Right renal pelvis (tissue), 4 donors: ENCODE measurements at places on chromosomes 11 and 22.

- DNase-seq, result no peak
Measured at GRCh38 chr11:112216561-112217105, 9.6 kb upstream of the PTS start.

GRCh38 chr11:134071306-134071705 lies 2.4 kb downstream of the JAM3 start:
- no peak for DNase-seq

DNA sequence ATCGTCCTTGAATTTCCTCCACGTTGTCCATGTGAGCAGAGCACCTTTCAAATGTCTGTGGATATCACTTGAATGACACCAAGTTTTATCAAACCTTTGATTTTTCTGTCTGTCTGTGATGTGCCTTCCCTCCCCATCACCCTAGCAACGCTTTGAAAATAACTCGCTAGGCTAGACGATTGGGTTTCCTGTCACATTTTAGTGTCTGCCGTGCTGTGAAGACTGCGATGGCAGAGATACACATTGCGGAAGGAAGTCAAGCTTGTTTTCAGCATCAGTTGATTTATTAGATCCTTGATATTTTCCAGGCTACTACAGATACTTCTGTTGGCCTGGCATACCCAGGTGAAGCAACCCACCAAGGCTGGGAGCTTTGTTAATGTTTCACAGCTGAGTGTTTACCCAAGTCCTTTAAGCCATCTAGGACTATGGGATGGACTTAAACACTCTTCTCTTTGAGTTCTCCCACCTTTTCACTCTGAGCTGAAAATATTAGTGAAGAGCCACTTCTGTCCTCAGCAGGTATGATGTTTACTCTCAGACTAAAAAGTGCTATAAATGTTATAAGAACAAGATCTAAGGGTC lies 93.6 kb upstream of the CD44 start:
- no peak for DNase-seq

- no peak for DNase-seq
Measured at GRCh38 chr22:41280065-41280464, 5.9 kb downstream of the RANGAP1 start.

DNA sequence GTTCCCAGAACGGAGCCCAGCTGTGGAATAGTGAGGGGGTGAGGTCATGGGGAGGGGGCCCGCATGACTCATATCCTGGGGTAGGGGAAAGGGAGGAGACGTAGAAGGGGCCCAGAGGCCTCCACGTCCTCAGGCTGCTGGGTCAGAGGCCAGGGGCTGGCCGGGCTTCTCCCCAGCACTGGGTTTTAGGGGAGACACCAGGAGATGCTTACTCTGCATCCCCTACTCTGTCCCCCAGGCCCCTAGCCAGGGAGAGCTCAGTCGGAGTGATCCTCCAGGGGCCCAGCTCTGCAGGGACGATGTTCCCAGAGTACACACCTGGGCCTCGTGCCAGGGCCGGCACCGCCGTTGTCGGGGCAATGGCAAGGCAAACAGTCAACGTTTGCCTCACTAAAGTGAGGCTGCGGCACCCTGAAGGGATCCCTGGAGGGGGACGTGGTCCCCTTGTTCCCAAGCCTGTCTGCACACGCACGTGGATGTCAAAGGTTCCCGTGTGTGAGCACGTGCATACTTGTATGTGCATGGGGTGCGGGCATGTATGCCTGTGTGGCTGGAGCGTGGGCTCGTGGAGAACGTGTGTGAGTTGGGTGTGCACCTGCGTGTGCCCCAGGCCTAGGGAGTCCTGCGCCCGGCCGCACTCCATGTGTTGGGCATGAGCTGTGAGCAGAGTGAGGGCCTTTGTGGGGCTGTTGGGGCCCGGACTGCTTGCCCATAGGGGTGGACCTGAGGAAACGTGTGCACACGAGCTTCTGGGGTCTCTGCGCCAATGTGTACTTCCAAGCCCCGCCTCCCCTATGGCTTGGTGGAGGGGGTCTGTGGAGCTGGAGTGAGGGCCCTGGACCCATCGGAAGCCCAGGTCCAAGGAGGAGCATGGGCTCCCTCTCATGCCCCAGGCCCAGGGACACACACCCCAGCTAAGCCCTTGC lies 14.2 kb downstream of the PRR33 start:
- DNase-seq, result no peak

GRCh38 chr11:45145379-45146071 lies 914 bp upstream of the PRDM11 start:
- no peak for DNase-seq

DNA sequence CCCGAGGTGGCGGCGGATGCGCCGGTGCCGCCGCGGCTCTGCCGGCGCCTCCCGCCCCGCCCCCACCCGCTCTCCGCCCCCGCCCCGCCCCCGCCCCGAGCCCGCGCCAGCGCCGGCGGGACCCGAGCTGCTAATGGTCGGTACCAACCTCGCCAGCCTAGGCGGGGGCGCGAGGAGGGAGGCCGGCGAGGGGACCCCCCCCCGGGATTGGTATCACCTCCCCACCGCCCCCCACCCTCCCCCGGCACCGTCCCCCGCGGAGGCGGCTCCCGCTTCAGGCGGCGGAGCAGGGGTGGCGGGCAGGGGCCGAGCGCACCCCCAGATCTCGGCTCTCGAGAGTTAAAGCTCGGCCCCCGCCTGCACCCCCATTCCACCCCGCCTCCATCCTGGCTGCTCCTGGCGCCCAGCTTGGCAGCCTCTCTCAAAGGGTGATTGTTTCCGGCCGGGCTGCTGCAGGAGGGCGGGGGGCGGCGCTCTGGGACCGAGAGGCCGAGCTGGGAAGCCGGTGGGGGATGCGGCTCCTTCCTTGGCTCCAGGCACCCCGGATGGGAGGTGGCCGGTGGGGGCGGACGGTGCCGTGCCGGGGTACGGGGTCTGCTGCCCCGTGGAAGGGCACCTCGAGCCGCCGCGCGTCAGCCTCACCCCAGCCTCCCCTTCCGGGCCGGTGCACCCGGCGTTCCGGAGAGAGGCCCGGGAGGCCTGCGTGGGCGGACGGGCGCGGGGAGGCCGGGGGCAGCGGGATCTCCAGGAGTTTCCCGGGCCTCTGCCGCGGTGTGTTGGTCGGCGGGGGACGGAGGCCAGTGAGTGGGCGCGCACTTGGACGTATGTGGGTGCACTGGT lies at the start of gene B3GAT1:
Gene B3GAT1, minus strand, starts transcription at position 40 of the 840 bp plus-strand sequence. CDS start 24,583 bp downstream, outside the sequence.
- peak; percentile 16 for DNase-seq

DNA sequence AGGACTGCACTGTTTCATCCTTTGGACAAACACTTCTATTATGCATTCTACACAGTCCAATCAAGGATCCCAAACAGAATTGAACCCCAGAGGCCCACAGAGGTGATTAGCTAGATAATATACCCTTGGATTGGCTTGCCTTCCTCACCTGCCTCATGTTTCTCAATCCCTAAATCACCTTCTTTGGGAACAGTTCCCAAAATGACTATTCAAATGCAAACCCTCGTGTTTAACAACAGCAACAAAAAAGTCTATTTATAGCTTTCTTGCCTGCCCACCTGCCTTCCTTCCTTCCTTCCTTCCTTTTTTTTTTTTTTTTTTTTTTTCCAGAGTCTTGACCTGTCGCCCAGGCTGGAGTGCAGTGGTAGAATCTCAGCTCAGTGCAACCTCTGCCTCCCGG lies 180.0 kb downstream of the CNTN5 start:
- no peak for DNase-seq

DNA sequence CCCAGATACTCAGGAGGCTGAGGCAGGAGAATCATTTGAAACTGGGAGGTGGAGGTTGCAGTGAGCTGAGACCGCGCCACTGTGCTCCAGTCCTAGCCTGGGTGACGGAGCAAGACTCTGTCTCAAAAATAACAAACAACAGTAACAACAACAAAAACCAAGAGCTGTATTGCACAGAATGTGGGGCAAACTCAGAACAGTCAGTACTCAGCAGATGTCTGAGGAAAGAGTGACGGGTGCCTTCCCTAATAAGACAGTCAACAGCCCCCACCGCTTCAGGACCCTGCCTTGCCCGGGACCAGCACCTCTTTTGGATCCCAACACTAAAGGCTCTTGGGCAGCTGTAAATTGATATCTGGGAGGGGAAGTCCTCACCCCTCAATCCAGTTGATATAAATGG lies 40.3 kb downstream of the RIBC2 start:
- no peak for DNase-seq

DNA sequence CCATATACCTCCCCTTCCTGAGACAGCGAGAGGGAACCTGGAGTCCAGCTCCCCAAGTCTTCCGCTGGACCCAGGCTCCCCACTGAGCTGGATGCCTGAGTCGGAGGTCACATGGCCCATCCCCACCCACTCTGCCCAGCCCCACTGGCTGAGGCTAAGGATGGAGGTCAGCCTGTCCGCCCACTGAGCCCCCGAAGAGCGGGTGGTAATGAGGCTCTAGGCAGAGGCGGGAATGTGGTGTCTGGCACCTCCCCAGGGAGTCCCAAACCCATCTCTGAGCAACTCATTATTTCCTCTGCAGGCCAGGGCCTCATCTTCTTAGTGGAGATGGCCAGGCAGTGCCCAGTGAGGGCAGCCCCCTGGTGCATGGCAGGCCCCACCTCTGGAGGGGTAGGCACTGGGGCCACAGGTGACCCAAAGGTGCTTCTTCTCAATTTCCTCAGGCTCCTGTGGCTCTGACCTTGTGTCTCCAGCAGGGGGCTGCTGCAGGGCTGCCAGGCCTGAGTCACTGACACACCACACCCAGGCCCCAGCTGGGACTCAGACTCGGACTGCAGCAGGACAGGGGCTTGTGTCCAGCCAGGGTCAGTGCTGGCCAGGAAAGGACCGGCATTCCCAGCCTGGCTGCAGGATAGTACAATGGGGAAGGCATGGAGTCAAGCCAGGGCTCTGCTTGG lies 10.2 kb upstream of the PDE2A start:
- no peak for DNase-seq

DNA sequence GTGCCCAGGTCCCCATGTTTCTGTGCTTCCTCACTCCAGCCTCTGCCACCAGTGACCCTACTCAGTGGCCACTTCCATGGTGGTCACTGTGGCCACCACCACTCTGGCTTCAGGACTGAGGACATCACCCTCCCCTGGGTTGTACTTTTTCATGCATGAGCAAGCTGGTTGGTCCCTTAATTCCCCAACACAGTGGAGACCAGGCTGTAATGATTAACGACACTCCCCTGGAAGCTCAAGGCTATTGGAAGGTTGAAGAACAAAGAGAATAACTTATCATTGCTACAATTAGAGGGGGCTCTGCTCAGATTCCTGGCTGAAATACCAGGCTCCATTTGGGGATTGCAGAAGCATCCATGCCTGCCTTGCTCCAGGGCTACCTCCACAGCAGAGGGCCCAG lies 10.5 kb downstream of the PLAAT4 start:
- DNase-seq, result no peak

GRCh38 chr22:49550766-49551362 lies 276.8 kb downstream of the BRD1 start:
- no peak for DNase-seq

GRCh38 chr11:122898799-122899198 lies 16.2 kb downstream of the JHY start:
- no peak for DNase-seq

GRCh38 chr22:26975865-26976264 lies 318.5 kb downstream of the MIAT start:
- no peak for DNase-seq

- DNase-seq, result no peak
Measured at GRCh38 chr11:46246521-46246920, 30.9 kb upstream of the CREB3L1 start.

GRCh38 chr11:106961518-106961917 lies 56.8 kb downstream of the GUCY1A2 start:
- no peak for DNase-seq

- no peak for DNase-seq
Measured at GRCh38 chr11:78400116-78400515, 17.5 kb downstream of the GAB2 start.

DNA sequence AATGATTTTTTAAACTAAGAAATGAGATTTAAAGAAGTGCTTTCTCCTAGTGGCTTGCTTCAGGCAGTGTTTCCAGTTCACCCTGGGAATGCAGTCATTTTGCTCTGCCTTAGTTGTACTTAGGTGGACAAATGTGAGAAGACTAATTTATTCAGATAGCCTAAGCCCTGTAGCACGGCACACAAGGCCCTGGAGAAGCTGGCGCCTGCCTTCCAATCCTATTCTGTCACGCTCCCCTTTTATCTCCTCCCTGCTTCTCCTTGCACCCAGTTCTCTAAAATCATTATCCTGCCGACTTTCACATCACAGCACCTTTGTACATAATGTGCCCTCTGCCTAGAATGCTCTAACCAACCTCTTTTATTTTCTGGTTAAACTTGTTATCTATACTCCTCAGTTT lies 64.0 kb downstream of the PPME1 start:
- DNase-seq, result no peak

DNA sequence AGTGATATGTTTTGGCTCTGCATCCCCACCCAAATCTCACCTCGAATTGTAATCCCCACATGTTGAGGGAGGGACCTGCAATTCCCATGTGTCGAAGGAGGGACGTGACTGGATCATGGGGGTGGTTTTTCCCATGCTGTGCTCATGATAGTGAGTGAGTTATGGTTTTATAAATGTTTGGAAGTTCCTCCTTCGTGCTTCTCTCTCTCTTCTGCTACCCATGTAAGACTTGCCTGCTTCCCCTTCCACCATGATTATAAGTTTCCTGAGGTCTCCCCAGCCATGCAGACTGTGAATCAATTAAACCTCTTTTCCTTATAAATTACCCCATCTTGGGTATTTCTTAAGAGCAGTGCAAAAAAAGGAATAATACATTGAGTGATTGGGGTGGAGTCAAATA lies 7.3 kb upstream of the CEP295 start:
- DNase-seq, result no peak

GRCh38 chr11:127042445-127042844 lies 41.9 kb upstream of the KIRREL3 start:
- DNase-seq, result no peak

- no peak for DNase-seq
Measured at GRCh38 chr11:61011950-61012736, 40.7 kb downstream of the CD6 start.

DNA sequence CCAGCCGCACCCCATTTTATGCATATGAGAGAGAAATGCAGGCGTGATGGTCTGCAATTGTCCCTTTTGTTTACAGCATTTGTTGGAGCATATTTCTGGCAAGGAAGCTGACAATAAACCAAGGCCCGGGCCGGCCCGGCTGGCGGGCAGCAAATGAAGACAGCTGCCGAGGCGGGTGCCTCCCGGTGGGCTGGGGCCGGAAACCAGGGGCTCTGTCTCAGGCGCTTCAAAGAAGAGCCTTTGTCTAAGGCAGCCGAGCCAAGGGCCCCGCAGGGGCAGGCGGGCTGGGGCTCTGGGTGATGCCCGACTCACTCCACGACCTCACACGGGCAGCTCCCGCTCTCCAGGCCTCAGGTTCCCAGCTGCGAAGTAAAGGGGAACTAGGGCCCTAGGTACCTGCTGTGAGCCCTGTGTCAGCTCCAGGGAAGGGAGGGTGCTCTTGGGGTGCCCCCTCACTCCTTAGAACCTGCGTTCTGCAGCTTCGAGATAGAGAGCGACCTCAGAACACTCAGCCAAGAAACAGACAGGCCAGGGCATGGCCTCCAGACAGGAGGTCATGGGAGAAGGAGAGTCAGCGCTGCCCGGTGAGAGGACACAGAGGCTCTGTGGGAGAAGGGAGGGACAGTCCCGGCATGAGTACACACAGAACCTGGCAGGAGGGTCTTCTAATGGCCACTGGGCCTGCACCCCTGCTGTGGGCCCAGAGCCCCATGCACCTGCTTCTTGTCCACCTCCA lies 2.4 kb downstream of the LINC01488 start:
- no peak for DNase-seq

- no peak for DNase-seq
Measured at GRCh38 chr11:34407121-34407813, 31.5 kb upstream of the CAT start.

GRCh38 chr11:115892016-115892415 lies 387.8 kb upstream of the CADM1 start:
- DNase-seq, result no peak

- DNase-seq, result no peak
Measured at GRCh38 chr22:39383841-39384625, 15.5 kb upstream of the TAB1 start.
